ENCODE measurements at places on chromosomes 2 and 18.

GRCh38 chr2:25867396-25868003, 10.8 kb downstream of the ASXL2 start:
- no peak for DNase-seq

DNA sequence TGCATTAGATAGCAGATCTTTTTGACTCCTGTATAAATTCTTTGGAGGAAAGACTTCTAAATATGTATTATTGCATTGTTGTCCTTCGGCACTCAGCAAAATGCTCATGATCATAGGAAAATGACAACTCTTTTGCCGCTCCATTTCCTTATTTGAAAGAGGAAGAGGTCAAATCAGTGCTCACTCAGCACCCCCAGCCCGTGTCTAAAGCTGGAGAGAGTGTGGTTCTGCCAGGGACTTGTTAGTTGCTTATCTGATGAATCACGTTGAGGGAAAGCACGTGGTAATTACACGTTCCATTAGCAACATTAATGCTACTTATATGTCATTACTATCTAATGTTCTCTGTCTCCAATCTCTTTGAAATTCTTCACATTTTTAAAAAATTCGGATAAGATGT, 46.0 kb upstream of the MBP start:
- peak; percentile 90 for DNase-seq

- DNase-seq: no peak
These were observed 222.7 kb upstream of the SLC39A10 start for GRCh38 chr2:195434346-195434745.

DNA sequence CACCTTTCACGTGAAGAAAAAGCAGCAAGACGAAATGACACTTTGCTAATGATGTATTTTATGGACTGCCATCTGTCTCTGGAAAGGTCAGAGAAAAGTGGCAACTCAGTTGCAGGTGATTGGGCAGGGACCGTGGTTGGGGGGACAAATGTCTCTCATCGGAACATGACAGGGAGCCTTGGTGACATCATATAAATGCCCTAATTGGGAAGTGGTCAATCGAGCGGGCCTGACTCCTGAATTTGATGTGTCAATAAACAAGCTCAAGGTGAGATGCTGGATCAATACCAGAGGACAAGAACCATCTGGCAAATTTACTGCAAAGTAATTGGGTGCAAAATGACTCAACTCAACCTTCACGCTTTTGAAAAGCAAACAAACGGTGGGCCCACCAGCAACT, 151.9 kb upstream of the SKOR2 start:
- DNase-seq: no peak

DNA sequence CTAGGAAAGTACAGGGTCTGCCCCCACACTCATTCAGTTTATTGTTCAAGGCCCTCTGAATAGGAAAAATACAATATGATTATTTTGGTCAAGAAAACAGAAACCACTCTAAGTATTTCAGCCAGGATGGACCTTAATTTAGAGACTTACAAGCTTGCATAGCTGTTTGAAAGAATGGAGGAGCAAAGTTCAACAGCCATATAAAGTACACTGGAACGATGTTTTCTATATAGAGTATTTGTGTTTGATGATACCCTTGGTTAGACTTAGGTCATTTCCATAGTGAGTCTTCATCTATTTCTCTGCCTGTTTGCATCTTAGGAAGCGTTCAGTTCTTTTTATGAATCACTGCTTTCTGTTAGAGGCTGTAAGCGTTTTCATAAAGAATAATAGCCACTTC, 366.2 kb downstream of the NUP35 start:
- DNase-seq: no peak

- no peak for DNase-seq
These were observed 1.0 kb upstream of the PRKD3 start for GRCh38 chr2:37325625-37326071.

GRCh38 chr2:181311837-181312236, 145.3 kb upstream of the ITGA4 start:
- DNase-seq: peak; percentile 70

DNA sequence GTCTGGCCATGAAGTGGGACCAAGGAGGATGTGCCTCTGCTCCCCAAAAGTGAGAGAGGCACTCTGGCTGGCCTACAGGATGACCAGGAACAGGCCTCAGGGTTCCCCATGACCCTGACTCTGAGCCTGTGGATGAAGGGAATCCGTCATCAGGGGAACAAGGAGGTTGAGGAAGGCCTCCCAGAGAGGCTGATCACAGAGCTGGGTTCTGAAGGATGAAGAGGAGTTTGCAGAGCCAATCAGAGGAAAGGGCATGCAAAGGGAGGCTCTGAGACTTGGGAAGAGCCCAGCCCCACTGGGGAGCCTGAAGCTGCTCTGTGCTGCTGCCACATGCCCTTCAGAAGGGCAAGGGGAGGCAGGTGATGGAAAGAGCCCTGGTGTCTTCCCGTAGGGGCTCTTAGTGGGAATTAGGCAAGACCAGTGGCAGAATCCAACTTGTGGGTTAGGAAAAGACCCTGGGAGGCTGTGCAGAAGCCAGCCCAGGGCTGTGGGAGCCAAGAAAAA, 141.3 kb upstream of the ID2 start:
- DNase-seq: no peak

DNA sequence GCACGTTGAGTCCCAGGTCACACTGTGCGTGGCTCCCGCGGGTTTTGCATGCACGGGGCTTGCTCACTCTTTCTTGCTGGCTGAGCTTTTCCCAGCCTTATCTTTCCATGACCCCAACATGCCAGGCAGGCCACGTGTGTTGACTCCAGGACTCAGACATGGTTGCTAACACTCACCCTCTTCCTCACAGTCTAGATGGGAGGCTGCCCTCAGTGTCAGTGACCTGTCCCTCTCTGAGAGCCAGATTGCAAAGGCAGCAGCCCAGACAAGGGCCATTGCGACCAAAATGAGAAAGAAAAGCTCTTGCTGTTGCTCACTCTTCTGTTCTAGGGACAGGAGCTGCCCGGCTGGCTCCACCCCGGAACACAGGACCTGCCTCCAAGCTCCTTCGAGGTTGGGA, 113.7 kb downstream of the TMEM18 start:
- no peak for DNase-seq

- no peak for DNase-seq
These were observed 391.2 kb downstream of the PTPRM start for GRCh38 chr18:7958081-7958896.

DNA sequence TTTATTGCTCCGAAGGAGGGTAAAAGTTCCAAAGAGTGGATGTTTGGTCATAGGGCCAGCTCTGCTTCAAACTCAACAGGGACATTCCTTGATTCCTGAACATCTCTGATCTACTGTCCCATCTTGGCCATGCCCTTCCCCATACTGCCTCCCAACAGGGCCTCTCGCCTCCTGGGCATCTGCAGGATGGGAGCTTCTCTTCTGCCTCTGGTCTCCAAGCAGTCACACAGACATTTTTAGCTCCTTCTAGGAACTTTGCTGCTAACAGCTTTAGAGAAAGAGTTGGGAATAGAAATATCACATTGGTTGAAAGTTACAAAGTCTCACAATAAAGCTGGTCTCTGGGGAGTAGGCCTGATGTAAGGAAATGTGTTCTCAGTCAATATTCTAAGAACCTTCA, 9.4 kb upstream of the DGUOK start:
- no peak for DNase-seq

GRCh38 chr2:99573634-99574251, 83.9 kb upstream of the REV1 start:
- no peak for DNase-seq

DNA sequence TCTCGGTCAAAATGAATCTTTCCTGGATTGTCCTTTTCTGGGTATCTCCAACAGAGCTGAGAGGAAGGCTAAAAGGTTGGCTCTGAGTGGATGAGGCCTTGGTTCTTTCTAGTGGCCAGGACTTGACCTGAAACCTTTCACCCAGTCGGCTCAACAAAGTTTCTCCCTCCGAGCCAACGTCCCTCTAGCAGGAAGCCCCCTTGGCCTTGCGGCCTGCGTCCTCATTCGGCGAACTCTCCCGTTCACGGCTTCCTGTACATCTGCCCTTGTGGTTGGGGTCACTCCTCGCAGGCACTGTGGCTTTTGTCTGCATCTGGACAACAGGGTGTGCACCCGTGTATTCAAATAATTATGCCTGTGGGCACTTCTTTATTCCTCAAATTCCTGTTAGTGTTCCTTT, 9.4 kb upstream of the SIX3 start:
- no peak for DNase-seq

DNA sequence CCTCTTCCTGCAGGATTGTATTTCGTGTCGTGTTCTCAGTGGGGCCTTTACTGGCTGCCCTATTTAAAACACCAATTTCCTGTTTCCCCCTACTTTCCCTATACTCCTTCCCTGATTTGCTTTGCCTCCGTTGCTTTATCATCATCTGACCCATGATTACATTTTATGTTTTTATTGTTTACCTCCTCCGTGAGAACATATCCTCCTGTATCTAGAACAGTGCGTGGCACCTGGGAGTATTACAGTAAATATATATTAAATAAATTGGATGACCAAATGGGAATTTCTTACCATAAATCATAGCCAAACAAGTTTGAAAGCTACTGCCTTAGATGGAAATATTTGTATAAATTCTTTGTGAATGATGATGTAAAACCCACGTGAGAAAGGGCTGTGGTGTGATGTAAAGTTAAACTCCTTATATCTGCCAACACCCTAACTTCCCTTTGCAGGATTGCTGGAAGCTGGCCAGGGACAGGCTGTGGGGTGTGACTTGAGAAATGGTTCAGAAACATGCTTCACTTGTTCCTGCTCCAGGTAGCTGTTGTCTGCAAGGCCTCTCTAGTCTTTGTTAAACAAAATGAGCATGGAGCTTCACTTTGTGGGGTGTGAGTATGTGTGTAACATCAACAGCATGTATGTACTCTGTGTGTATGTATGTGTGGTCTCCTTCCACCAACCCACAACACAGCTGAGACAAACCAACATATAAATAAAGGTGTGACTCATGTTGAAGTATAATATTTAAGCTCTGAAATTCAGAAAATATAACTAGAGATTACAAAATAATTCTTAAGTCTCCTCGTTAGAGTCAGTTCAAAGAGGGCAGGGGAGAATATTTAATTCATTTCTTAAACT, 40.3 kb downstream of the LHCGR start:
- peak; percentile 75 for DNase-seq

DNA sequence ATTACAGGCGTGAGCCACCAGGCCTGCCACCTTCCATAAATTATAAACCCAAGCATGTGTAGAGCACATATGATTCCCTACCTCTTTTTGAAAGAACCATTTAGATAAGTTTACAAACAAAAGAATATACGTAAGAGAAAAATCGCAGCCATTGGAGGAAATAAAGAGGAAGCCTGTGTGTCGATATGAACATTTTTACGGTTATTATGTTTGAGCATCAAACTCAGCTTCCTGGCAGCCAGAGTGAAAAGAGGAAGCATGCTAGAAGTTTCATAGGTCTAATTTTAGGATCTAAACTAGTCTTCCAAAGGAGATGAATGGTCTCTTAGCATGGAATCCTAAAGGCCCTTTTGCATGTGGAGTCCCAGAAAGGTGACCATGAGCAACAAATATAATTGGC, 104.3 kb downstream of the PLB1 start:
- peak; percentile 55 for DNase-seq

GRCh38 chr2:66423391-66424124, 11.4 kb upstream of the MEIS1 start:
- no peak for DNase-seq

DNA sequence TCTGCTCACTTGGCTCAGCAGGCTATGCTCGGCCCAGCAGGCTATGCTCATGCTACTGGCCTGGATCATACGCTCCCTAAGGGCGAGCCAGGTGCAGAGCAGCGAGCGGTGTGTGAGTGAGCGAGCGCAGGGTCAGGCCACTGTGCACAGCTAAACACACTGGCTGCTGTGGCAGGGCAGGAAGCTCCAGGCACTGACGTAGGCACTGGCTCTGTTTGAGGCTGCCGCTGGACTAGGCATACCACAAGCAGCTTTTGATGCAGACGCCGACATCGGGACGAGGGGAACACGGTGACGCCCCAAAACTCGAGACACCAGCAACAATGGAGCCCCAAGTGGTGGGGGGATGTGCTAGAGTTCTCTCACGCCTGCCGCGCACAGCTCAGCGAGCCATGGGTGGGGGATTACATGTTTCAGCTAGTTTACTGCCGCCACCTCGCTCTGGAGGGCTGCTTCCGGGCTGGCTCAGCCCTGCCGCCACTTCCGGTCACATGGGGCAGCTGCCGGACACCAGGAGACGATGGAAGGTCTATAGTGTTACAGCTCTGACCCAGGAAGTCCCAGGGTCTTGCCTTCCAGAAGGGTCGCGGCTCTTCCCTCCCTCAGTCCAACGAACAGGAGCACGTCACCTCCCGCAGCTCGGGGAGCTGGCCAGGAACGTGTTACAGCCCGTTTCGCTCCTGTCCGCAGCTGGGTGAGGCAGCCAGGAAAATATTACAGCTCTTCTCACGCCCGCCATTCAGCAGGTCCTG, 1176.9 kb upstream of the LRRTM1 start:
- no peak for DNase-seq

- peak; percentile 76 for DNase-seq
These were observed 24.4 kb upstream of the RAB31 start for GRCh38 chr18:9683418-9684396.

- peak; percentile 60 for DNase-seq
These were observed 14.9 kb downstream of the ITGA6 start for GRCh38 chr2:172442072-172442895.

- DNase-seq: no peak
These were observed 14.0 kb downstream of the CXCR1 start for GRCh38 chr2:218152777-218153176.

DNA sequence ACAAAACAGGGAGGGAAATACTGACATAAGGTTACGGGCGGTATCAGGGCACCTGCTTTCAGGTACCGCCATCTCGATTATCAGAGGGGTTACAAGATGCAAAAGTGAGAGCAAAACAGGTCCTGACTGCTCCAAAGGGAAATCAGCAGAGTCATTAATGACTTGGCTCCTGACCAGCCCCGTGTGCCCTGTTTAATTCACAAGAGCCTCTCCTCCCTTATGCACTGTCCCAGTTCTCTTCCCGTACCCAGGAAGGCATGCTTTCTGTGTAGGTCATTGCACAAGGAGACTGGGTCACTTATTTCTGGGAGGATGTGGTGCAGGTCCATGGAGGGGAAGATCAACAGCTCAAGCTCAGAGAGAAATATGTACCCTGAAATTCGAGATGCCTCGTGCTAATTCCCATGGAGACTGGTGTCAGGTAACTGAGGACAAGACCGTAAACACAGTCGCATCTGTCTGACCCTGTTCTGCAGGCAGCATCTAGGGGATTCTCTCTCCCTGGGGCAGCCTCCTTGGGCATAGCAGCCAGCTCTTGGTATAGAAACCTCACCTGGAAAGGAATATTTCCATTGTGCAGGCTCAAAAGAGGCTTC, 79.9 kb downstream of the HNRNPLL start:
- no peak for DNase-seq

GRCh38 chr18:51711298-51711889, 513.9 kb upstream of the MEX3C start:
- DNase-seq: no peak
